ENCODE measurements at places on chromosomes 3 and 15.

GRCh38 chr3:84108442-84108971 is 850.3 kb upstream of the CADM2 start:
- DNase-seq: no peak

GRCh38 chr3:181292984-181293383 is 303.4 kb upstream of the DNAJC19 start:
- no peak for DNase-seq

- no peak for DNase-seq
Measured at GRCh38 chr3:122239112-122239511, 55.6 kb downstream of the CASR start.

DNA sequence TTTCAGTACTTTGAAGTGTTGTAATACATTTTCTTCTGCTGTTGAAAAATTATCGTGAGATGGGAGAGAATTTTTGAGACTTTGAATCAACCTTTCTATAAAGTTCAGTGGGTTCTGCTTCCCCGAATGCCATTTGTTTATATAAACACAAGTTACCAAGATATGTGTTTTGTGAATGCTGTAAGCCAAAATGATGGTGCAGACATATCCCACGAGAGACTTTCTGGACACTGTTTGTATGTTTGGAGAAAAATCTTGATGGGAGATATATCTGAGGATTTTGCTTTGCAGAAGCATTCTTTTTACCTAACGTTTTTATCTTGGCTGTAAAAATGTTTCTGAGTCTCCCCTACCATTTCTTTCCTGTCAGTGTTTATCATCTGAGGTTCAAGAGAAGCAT is 526.6 kb upstream of the ZNF717 start:
- DNase-seq: no peak

DNA sequence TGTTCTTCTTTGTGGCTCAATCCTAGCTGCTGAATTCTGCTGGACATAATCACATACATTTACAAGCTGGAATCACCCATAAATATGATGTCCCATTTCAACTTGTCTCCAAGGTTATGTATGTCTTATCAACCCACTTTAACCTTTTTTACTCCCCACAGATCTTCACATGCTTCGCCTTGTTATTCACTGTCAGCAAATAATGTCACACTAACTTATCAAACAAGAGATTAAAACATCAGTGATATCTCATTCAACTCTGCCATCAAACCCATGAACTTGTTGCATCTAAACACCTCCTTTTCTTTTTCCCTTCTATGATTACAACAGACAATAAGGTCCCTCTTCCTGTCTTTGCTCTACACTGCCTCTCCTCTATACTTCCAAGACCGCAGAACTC is 240.7 kb downstream of the TBC1D5 start:
- no peak for DNase-seq

- no peak for DNase-seq
Measured at GRCh38 chr15:51286816-51287215, 51.6 kb downstream of the CYP19A1 start.

GRCh38 chr15:90637693-90638092 is 79.5 kb upstream of the BLM start:
- DNase-seq: no peak

DNA sequence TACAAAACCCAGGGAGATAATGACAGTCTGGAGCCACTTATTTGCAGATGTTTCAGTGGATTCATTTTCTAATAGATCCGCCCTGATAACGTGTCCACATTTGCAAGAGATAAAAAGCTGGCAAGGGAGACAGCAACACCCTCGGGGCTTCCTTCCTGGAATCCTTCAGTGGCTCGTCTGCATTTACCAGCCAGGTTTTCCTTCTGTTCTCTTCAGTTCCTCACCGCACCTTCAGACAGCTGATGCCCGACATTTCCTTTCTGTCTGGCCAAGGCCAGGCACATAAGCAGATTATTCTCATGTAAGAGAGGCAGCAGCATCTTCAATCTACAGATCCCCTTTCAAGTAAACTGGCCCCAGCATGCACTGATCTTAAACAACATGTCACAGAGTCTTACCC is 56.2 kb upstream of the SPATA12 start:
- DNase-seq: no peak

DNA sequence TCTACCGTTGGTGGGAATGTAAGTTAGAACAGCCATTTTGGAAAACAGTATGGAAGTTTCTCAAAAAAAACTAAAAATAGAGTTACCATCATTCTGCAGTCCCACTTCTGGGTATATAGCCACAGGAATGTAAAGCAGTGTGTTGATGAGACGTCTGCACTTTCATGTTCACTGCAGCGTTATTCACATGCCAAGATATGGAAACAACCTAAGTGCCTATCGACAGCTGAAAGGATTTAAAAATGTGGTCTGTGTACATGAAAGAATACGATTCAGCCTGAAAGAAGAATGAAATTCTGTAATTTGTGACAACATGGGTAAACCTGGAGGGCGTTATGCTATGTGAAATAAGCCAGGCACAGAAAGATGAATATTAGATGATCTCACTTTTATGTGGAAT is 157.7 kb downstream of the THSD4 start:
- DNase-seq: no peak

DNA sequence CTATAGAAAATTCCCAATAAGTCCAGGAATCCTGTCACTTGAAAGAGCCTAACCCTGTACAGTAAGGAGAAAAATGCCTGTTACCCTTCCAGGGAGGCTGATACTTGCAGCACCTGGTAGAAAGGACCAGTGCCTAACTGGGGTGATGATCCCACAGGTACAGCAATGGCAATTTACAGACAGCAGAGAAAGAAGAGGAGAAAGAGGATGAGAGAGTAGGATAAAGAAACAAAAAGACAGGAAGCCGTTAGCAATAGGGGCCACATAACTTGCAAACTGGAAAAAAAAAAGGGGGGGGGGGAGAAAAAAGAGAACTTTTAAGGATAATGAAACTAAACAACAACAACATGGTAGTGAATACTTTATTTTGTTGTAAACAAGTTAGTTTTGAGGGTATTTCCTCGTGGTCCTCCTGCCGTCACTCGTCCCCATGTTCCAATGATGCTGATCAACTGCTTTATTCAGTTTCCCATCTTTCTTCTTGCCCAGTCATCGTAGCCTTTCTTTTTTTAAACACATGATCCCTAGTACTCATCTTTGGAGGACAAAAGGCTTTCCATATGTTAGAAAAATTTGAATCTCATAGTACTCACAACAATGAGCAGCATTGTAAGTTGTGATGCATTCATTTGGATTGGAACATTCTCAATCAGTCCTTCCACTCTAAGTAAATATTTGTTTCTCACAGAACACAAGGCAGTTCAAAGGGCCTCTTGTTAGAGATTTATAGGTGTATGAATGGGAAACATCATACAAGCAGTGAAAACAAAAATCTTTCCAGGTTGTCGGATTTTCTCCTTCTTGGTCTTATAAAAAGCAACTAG is 8.6 kb downstream of the TM4SF1 start:
- no peak for DNase-seq

GRCh38 chr3:126880901-126881300 is 102.0 kb upstream of the PLXNA1 start:
- DNase-seq: no peak

GRCh38 chr3:172069478-172069877 is 30.1 kb downstream of the FNDC3B start:
- no peak for DNase-seq

DNA sequence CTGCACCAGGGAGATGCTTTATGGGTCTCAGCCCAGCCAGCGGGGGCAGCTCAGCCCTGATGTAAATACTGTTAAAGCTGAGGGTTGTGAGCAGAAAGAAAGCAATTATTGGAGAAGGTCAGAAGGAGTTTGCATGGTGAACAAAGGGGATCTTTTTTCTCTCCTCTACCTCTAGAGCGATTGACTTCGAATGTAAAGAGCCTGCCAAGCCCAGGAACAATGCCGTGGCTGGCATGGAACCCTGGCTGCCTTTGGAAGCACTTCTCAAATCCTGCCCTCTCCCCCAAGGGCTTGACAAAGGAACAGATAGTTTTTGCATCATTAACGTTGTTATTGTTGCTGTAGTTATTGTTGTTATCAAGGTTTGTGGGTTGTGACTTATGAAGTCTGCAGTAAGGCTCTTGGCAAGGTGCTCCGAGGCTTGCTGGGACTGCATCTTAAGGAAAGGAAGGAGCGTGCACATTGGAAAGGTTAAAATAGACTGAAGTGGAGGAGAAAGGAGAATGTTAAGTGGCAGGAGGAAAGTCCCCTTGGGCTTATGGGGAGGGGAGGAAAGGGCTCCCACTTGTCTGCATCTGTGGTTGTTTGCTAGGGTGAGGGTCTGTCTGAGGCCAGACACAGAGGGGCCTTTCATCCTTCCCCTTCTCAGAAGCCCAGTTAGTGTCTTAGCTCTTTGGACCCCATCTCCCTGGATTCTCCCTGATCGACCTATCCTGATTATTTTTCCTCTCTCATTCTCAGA is 16.7 kb downstream of the PDIA5 start:
- DNase-seq: no peak

GRCh38 chr3:176574786-176575185 is 622.5 kb downstream of the TBL1XR1 start:
- no peak for DNase-seq

DNA sequence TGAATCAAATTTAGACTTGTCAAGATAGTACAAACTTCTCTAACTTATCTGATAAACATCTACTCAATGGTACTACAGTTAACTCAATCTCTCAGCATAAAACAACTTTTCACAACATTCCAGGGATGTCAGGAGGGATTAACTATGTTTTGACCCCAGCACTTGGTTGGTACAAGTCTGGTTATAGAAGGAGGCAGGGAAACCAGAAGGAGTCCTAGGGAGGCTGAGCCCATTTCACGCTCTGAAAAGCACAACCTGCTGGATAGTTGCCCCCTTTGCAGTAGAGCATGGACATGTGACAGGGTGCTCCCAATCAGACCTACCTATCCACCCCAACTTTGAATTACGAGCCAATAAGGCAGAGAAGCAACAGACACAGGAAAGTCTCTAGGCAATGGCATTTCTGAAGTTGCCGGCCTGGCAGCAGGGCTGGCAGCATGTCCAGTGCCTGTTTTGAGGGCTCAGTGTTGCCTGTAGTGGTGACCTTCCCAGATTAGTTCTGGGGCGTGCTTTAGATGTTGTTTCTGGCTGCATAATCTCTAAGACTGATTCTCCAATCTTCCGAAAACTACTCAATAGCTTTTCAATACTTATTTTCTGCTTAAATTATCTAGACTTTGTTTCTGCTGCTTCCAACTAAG is 8.2 kb downstream of the ANKUB1 start:
- no peak for DNase-seq

- DNase-seq: no peak
Measured at GRCh38 chr3:152328841-152329240, 60.1 kb downstream of the MBNL1 start.

- no peak for DNase-seq
Measured at GRCh38 chr3:13145131-13145825, 72.0 kb upstream of the IQSEC1 start.

DNA sequence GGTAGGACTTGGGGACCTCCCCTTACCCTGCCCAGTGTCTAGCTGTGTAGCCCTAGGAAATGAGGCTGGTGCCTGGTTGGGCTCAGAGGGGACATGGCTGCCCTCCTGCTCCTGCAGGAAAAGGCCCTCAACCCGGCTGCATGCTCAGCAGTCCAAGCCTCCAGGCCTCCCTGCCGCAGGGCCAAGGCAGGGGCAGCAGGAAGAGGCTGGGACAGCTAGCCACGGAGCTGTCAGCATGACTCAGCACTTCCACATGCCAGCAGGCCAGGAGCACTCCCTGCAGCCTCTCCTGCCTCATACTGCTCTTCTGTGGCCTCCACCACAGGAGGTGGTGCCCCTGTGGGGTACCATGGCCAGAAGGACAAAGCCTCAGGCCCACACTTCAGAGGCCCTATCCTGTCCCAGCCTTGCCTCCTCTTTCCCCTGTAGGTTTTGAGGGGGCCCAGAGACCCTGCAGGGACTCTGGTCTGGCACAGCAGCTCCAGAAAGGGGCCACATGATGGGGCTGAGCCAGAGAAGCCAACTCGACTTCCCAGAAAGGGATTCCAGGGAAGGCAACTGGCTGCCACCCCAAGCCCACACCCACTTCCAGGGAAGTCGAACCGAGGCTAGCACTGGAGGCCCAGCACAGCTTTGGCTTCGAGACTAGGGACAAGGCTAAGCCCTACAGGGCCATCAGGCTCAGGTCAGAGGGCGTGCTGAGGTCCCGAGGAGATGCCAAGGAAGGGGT is 19.5 kb downstream of the TKT start:
- DNase-seq: no peak

DNA sequence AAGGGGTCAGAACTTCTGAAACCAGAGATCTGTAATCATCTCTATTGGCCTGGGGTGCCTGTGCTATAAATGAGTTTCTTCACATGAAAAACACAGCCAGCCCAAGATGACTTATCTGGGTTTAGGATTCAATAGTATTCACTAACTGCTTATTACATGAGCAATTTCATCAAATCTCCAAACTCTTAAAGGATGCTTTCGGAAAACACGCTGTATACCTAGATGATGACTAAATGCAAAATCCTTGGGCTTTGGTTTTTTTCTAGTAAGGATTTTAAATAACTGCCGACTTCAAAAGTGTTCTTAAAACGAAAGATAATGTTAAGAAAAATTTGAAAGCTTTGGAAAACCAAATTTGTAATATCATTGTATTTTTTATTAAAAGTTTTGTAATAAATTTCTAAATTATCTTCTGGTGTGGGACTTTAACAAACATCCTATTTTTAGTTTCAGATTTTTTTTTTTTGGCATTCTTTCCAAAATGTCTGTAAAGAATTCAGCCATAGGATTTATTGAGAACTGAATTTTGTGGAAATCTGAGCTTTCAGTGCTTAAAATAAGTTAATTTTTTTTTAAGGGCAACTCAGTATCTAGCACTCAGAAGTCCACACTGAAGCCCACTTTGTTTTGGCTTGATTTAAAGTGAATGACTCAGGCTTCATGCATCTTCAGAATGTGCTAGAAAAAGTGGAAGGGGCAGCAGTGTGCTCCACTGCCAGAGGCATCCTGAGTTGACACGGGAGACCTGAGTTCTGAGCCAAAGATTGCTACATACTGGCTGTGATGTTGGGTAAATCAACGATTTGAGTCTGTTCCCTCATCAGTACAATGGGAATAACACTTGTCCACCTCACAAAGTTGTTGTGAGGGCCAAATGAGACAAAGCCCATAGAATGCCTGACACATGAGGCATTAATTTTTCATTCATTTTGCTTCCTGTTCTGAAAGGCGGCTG is 18.7 kb downstream of the TMEM43 start:
- no peak for DNase-seq

DNA sequence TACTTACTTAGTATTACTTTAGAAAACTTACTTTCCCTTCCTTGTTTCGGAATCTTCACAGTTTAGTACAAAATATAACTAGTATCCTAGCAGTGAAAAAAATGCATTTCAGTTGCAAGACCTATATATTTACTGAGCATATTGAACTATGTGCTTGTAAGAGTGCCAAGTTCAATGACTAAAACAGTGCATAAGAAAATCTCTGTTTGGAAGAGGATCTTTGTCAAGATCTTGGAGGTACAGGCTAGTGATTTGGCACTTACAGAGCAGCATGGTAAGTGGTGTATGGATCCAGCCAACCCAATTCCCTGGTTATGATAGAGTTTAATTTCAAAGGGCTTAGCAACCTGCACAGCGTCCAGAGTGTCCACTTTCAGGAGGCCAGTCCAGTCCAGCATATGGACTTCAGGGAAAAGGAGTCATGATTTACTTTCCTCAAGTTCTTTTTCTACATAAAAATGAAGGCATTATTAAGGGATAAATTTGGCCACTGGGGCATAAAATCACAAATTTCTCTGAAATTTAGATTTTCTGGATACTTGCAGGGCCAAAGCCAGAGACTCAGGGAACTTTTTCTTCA is 625.8 kb upstream of the BCHE start:
- DNase-seq: no peak
